Activated T-cell treated with anti-CD3 and anti-CD28 coated beads, Interleukin-2, amount 50 U/mL, for 4 hours (primary cell): ENCODE measurements at places on chromosomes 1 and 21.

DNA sequence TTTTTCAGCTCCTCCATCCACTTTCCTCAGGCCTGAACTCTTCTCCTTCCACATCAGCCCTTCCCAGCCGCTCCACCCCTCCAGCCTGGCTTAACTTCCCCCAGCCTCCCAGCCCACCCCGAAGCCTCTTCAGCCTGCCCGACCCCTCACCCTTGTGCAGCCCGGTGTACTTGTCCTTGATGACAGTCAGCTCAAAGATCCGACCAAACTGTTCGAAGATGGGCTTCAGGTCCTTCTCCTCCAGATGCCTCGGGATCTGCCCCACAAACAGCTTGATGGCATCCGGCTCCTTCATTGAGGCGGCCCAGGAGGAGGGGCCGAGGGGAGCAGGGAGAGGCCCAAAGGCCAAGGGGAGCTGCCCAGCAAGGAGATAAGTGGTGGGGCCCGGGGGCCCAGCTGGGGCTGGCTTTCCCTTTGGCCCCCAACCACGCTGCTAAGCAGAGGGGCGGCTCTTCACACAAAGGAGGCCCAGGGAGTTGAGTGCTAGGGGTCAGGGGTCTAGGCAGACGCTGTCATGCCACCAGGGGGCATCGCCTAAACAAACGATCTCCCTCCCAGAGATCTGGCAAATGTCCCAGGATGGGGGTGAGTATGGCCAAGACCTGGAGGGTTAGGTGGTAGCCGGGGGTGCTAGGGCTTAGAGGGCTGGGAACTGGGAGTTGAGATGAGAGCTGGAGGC, 738 bp downstream of the CELF3 start:
- no peak for DNase-seq

GRCh38 chr1:234658138-234658537, 48.2 kb upstream of the IRF2BP2 start:
- DNase-seq: no peak

DNA sequence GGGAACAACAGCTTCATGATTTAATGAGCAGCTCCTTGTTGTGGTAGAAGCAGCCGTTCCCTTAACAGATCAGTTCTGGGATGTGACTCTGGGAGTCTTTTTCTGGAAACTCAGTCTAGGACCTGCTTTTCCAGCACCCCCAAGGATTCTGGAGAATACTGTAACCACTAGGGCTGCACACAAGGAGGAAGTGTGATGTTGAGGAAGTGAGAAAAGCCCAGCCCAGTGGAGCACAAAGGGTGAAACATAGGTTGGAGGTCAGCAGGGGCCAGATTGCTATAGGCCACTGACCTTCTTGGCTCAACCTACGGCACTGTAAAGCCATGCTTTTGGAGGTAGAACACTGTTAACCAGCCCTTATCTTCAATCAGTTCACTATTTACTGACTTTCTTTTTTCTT, 10.1 kb upstream of the PLA2G5 start:
- no peak for DNase-seq

DNA sequence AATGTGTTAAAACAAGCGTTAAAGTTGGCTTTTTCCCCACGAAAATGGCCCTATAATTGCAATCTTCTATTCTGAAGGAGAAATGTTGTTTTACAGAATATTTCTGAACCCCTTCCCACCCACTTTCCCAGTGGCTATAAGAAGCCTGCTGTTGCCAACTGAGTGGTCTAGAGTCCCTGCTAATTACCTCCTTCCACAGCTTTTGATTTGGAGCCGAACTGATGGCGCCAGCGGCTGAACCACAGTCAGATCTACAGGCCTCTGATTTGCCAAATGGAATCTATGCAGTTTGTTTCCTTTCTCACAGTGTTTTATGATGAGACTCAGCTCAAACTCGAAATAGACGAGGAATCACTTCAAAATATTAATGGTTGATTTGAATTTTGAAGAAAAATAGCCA, 76.0 kb upstream of the C1orf105 start:
- no peak for DNase-seq

DNA sequence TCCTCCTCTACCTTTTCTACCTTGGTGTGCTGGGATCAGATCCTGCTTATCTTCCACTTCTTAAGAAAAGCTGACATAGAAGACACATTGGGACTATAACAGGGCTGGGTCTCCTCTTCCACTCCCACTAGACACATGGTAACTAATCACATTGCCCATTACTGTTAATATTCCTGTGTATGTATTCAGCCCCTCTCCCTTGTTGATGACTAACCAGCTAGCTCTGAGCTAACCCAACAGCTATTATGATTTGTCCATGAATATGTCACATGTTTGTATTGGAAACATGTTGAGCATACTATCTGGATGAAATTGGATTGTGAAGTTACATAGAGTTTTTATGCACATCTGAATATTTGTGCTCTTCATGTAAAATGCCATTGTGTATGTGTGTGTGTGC, 52.9 kb downstream of the MPZL1 start:
- no peak for DNase-seq

- no peak for DNase-seq
These were observed 196.7 kb downstream of the LRRC40 start for GRCh38 chr1:70008660-70009059.

DNA sequence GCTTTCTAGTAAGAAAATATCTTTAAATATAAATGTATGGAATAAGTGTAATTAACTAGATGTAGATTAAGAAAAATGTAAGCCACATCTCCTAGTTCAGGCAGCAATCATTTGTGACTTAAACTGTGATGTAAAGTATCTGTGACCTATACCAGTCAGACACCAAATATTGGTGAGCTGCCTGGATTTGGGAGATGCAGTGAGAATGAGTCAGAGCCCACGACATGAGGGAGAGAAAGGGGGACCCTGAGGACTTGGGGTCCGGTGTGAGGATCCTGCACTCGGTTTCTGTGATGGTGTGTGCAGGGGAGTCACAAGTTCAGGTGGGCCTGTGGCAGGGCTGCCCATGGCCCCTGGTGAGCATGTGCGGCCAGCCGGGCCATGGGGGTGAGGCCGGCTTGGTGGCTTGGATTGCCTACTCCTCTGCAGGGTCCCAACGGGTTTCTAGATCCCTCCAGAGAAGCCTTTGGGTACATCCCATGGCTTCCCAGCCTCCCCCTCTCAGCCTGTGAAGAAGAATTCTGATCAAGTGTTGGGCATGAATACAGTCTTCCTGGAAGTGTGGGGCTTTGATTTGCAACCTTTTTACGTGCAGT, 19.0 kb upstream of the ABCG1 start:
- DNase-seq: no peak

- DNase-seq: no peak
These were observed 150.8 kb upstream of the SGIP1 start for GRCh38 chr1:66383168-66383567.
